Vagina (tissue), 2 donors: ENCODE measurements at places on chromosomes 4 and X.

- H3K27me3 ChIP-seq, result no peaks in the 10 kb centered on the region
- H3K27ac ChIP-seq, result no peak overlapping the region
- no peaks in the 10 kb centered on the region for H3K36me3 ChIP-seq
- no peak for DNase-seq
- no peak overlapping the region for H3K4me3 ChIP-seq
Measured at GRCh38 chr4:2284161-2284933, 22.4 kb upstream of the MXD4 start.

DNA sequence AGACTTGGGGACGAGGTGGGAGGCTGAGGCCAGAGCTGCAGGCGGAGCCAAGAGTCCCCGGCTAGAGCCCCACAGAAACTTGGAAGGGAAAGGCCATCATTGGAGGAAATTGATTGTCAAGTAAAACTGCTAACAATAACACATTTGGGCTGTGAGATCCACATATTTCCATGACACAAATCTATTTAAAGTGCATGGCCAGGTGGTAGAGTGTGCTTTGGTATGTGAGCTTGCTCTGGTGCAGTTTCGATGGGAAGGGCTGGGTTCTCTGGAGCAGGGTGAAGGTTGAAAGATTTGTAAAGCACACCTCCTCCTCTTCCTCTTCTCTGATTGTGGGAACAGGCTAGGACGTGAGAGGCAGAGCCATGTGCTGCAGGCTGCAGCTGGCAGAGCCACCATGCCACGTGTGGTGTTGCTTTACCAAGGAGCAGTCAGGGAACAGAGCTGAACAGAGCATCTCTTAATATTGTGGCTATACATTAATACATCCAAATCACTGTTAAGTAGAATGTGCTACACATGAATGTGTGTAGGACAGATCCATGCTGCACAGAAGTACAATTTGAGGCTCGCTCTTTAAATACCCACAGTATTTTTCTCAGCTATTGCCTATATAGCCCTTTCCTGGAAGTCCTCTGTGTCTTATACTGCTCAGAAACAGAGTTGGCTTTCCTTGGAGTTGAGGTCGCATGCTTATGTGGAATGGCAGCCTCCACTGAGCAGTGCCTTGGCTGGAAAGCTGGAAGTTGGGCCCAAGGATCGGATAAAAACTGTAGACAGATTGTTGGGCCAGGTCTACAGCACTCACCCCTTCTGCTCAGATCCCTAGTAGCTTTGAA lies 37.7 kb downstream of the FHDC1 start:
- H3K27me3 ChIP-seq, result no peaks in the 10 kb centered on the region
- peaks cover 25% of the 10 kb centered on the region for H3K4me1 ChIP-seq
- H3K36me3 ChIP-seq, result peaks cover 9% of the 10 kb centered on the region
- no peak for DNase-seq

DNA sequence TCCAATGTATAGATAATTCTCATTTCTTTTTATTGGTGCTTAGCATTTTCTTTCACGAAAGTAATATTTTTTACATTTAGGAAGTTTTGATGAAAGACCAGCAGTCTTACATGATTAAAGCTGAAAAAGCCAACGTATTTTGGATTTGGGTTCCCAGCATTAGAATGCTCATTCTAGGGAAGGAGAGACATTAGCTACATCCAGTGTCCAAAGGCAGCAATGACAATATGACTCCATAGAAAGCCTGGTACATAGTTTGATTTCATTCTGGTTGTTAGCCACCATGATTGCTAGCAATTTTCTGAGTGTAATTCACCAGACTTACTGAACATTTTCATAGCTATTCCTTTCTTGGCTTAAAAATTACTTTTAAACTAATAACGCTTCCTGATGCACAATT lies 1397.5 kb downstream of the PCDH7 start:
- no peaks in the 10 kb centered on the region for H3K27me3 ChIP-seq
- no peak overlapping the region for H3K27ac ChIP-seq
- no peak for DNase-seq
- no peak overlapping the region for H3K4me3 ChIP-seq

DNA sequence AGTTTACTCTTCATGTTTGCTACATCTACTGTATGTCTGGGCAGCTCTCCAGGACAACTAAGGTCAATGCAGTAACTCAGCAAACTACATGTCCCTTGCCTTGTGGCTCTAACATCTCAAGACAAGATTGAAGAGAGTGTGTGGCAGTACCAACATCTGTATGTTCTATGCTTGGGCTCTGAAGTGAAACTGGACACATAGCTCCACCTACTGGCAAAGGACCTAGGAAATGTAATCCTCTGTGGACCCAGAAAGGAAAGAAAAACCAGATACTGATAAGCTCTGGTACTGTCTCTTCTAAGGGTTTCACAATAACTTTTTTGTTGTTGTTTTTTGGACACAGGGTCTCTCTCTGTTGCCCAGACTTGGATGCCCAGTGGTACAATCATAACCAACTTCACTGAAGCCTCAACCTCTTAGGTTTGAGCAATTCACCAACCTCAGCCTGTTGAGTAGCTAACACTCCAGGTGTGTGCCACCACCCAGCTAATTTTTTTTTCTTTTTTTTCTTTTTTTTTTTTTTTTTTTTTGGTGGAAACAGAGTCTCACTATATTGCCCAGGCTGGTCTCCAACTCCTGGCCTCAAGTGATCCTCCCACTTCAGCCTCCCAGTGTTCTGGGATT lies 64.1 kb downstream of the QDPR start:
- no peak overlapping the region for H3K27ac ChIP-seq
- no peaks in the 10 kb centered on the region for H3K36me3 ChIP-seq
- H3K4me3 ChIP-seq, result no peak overlapping the region
- DNase-seq, result no peak
- H3K4me1 ChIP-seq, result no peaks in the 10 kb centered on the region

DNA sequence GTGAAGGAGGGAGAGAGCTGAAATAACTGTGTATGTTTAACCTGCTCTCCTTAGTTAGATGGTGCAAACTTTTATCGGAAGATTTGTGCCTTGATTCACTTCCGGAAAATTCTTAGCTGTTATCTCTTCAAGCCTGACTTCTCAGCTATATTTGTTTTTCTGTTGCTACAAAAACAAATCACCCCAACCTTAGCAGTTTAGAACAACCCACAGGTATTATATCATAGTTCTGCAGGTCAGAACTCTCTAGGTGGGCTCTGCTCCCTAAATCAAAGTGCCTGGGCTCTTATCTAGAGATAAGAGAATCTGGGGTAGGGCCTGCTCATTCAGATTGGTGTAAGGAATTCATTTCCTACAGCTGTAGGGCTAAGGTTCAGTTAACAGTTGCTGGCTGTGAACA lies 15.1 kb upstream of the CEP135 start:
- no peaks in the 10 kb centered on the region for H3K4me1 ChIP-seq
- H3K27me3 ChIP-seq, result no peaks in the 10 kb centered on the region
- no peak overlapping the region for H3K27ac ChIP-seq
- DNase-seq, result no peak
- no peak overlapping the region for H3K4me3 ChIP-seq

DNA sequence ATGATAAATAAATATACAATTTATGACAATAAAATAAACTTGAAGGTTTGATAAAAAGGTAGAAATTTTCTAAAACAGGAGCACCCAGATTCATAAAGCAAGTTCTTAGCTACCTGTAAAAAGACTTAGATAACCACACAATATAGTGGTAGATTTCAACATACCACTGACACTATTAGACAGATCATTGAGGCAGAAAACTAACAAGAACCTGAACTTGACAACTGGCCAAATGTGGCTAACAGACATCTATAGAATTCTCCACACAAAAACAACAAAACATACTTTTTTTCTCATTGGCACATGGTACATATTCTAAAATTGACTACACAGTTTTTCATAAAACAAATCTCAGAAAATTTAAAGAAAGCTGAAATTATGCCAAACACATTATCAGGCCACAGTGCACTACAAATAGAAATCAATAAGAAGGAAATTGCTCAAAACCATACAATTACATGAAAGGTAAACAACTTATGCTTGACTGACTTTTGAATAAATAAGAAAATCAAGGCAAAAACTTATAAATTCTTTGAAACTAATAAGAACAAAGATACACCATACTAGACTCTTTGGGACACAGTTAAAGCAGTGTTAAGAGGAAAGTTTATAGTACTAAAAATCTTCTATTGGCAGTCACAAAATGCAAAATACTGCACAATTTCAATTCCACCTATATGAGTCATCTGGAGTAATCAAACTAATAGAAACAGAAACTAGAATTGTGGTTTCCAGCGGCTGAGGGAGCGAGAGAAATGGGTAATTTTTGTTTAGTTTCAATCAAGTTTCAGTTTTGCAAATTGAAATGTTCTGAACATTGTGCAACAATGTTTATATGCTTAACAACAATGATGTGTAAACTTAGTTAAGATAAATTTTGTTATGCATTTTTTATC lies 925.6 kb downstream of the SH3BGRL start:
- no peak for DNase-seq
- H3K27me3 ChIP-seq, result no peaks in the 10 kb centered on the region
- H3K27ac ChIP-seq, result no peak overlapping the region
- H3K4me1 ChIP-seq, result no peaks in the 10 kb centered on the region
- no peaks in the 10 kb centered on the region for H3K36me3 ChIP-seq

GRCh38 chr4:126123611-126124325 lies 809.0 kb downstream of the FAT4 start:
- no peaks in the 10 kb centered on the region for H3K36me3 ChIP-seq
- H3K4me1 ChIP-seq, result no peaks in the 10 kb centered on the region
- DNase-seq, result no peak

GRCh38 chrX:28639451-28639850 lies 52.2 kb downstream of the IL1RAPL1 start:
- H3K4me1 ChIP-seq, result no peaks in the 10 kb centered on the region
- no peak overlapping the region for H3K27ac ChIP-seq
- H3K4me3 ChIP-seq, result no peak overlapping the region

DNA sequence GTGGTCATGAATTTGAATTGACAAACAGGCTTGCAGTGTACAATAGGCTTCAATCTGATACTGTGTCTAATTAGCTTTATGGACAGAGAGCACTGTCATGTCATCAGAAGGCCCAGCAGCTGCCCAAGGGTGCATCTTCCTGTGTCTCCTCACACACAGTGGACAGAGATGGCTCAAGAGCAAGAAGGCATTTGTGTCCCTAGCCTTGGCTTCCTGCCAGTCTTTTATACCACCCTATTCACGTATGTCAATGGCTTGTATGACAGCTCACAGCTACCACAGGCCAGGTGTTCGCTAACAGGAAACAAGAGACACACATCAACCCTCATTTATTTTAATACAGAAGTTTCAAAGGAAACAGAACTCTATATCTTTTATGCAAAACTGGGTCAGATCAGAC lies 874.0 kb upstream of the AGA start:
- no peak overlapping the region for H3K4me3 ChIP-seq
- DNase-seq, result no peak
- H3K4me1 ChIP-seq, result no peaks in the 10 kb centered on the region
- no peaks in the 10 kb centered on the region for H3K36me3 ChIP-seq
- H3K27me3 ChIP-seq, result no peaks in the 10 kb centered on the region

- DNase-seq, result no peak
- no peaks in the 10 kb centered on the region for H3K36me3 ChIP-seq
- H3K4me3 ChIP-seq, result no peak overlapping the region
- no peaks in the 10 kb centered on the region for H3K27me3 ChIP-seq
- H3K4me1 ChIP-seq, result no peaks in the 10 kb centered on the region
Measured at GRCh38 chr4:99633772-99634171, 23.9 kb downstream of the C4orf54 start.

DNA sequence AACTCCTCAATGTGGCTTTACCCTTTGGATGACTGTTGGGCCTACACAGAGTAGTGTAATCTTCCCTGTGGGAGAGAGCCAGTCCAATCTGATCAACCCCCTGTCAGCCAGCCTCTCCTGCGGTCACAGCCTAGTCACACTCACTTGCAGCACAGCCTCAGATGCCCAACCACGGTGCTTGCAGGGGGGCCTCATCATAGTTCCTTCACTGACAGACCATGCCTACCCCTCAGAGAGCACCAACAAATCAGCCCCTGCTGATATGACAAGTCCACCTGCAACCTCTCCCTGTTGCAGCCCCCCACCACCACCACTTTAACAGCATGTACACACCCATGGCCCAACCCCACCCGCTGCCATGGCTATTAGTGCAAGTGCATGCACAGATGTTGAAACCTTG lies 146.8 kb downstream of the HMGN5 start:
- no peak overlapping the region for H3K4me3 ChIP-seq
- DNase-seq, result no peak
- no peaks in the 10 kb centered on the region for H3K27me3 ChIP-seq

DNA sequence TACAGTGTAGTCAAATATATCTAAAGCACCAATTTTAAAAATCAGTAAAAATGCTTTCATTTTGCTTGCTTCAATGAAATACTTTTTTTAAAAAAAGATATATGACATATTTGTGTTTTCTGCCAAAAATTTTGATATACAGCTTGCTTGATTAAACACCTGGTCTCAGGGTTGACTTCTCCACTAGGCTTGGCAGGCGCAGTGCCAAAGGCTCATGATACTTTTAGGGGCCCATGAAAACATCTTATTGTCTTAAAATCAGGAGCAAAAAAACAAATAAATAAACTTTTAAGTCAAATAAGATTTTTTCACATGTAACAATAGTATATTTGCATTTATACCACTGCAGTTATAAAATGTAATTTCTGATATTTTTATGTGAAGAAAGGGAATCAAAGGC lies 95.6 kb downstream of the ADGRA3 start:
- DNase-seq, result no peak
- H3K27ac ChIP-seq, result no peak overlapping the region
- H3K27me3 ChIP-seq, result no peaks in the 10 kb centered on the region
- H3K4me3 ChIP-seq, result no peak overlapping the region

- H3K27me3 ChIP-seq, result no peaks in the 10 kb centered on the region
- H3K36me3 ChIP-seq, result no peaks in the 10 kb centered on the region
- H3K4me1 ChIP-seq, result peaks cover 15% of the 10 kb centered on the region
- DNase-seq, result no peak
- H3K27ac ChIP-seq, result no peak overlapping the region
- no peak overlapping the region for H3K4me3 ChIP-seq
Measured at GRCh38 chr4:84578540-84579402, 4.2 kb upstream of the CDS1 start.

DNA sequence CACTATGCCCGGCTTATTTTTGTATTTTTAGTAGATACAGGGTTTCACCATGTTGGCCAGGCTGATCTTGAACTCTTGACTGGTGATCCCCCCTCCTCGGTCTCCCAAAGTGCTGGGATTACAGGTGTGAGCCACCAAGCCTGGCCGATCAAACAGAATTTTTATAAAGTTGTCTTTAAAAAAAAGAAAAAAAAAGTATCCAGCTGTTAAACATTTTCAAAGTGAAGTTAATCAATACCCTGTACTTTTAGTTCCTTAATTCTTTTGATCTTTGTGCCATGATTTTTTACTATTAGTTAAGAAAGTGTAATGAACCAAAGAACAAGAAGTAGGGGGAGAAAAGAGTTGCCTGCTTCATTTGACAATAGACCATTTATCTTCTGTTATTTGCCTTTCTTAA lies 24.3 kb downstream of the SMAD1 start:
- no peak overlapping the region for H3K4me3 ChIP-seq
- H3K4me1 ChIP-seq, result peaks cover 36% of the 10 kb centered on the region
- no peak overlapping the region for H3K27ac ChIP-seq
- no peak for DNase-seq
- H3K36me3 ChIP-seq, result no peaks in the 10 kb centered on the region
